ENCODE measurements at places on chromosomes 1 and 21.

DNA sequence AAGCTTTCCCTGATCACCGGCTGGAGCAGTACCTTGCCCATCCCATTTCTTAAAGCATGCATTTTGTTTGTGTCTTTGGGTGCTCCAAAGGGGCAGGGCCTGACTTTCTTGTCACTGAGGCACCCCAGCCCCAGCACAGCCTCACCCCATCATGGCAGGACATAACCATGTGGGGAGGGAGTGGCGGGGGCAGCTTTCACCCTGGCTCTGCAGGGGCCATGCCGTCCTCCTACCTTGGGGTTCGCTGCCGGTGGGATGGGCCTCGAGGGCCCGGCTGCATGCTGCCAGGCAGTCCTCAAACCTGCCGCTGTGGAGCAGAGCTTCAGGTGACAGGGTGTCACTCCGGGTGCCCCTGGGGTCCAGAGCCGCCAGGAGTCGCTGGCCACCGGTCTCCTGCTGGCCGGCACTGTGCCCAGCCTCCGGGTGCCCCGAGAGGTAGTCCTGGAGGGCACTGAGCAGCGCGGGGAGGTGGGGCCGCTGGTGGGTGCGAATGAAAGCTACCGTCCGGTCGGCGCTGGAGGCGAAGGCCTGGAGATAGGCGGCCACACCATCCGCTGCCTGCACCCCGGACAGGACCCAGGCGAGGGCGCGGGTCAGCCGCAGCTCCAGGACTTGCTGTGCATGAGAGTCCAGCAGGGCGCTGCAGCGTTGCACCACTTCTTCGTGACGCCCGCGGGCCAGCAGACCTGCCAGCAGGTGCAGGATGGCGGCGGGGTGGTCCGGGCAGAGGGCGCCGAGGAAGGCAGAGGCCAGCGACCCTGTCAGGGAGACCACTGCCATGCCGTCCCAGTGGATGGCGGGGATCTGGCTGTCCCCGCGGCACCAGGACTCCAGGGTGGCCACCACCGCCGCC lies 1.5 kb downstream of the TTC34 start:
- DNase-seq = no peak

DNA sequence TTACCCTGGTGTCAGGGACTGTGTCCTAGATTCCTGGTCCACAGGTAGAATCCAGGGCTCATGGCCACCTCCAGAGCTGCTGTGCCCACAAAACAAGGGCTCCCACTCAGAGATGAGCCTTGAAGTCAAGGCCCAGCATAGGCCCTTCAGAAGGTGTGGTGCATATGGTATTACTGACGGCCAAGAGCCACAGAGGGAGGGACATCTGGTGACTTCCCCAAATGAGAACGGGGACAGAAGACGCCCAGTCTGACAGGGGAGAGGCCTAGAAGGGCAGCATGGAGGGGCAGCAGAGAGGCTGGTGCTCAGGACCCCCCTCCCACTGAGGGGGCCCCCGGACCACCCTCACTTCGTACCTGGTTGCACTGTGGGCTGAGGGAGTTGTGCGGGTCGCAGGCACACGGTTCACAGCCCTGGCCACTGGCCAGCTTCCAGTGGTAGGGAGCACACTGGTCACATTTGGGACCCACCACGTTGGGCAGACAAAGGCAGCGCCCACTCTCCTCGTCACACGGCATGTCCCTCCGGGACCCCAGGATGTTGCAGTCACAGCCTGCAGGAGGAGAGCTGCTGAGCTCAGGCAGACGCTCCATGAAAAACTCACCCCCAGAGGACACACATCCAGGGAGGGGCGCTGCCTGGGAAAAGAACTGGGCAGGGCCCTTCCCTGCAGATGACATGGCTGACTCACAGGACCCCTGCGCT lies 25.0 kb downstream of the LAMB3 start:
- no peak for DNase-seq

GRCh38 chr1:241591317-241591716 lies 48.9 kb downstream of the CHML start:
- no peak for DNase-seq

GRCh38 chr1:109689844-109690405 lies 2.3 kb downstream of the GSTM1 start:
- DNase-seq = no peak

All from mucosa of gallbladder (tissue), 1 donor.